Hepatocyte (in vitro differentiated cells): ENCODE measurements at places on chromosomes 16 and 17. TPM values are rescaled to one million over a fixed set of nuclear protein-coding genes. Genes with fewer than 3 reads are reported as not detected.
A peak's percentile ranks its signal among the peaks of the same experiment; 100 is the strongest.

The IRF8 gene
- 7.2 and 8.4 TPM in 2 replicates for total RNA-seq

The GUCY2D gene
- not detected in 2 replicates for total RNA-seq

DNA sequence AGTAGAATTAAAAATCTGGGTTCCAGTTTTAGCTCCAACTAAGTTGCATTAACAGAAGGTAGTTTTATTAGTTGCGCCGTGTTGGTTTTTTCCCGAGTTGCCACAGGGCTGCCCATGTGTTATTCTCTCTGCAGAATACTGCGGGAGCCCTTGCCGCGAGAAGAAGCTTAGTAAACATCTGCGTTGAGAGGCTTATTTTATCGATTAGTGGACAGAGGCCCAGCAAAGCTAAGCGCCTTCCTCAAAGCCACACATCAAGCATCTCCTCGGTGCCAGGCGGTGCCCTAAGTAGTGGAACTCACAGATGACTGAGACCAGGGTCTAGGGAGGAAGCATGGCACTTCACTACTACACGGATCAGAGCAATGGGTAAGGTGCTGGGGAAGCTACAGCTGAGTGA is 212.3 kb upstream of the IRX5 start:
- H3K36me3 ChIP-seq: no peaks in the 10 kb centered on the region
- H3K27ac ChIP-seq: no peak overlapping the region

GRCh38 chr16:65314627-65315008 is 192.8 kb upstream of the CDH11 start:
- no peaks in the 10 kb centered on the region for H3K27me3 ChIP-seq
- no peak for DNase-seq
- peaks cover 9% of the 10 kb centered on the region for H3K4me1 ChIP-seq
- no peak overlapping the region for H3K27ac ChIP-seq

DNA sequence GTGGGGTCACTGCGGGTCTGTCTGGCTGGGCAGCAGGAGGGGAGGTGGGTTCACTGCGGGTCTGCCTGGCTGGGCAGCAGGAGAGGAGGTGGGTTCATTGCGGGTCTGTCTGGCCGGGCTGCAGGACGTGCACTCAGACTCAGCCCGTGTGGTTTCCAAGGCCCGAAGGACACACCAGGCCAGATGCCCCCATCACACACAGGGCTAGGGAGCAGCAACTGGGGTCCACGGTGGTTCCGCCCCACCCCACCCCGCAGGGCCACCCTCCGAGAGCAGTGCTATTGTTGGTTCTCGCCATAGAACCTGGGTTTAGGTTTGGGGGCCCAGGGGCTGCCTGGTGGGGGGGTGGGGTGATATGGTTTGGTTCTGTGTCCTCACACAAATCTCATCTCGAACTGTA is 5.8 kb upstream of the CIAO3 start:
- H3K27me3 ChIP-seq: peaks cover 3% of the 10 kb centered on the region
- H3K36me3 ChIP-seq: no peaks in the 10 kb centered on the region
- DNase-seq: no peak
- H3K4me3 ChIP-seq: no peak overlapping the region
- H3K4me1 ChIP-seq: peaks cover 5% of the 10 kb centered on the region
- H3K27ac ChIP-seq: no peak overlapping the region

GRCh38 chr16:66344533-66345145 is 21.9 kb upstream of the CDH5 start:
- peak; percentile 74 for DNase-seq
- no peaks in the 10 kb centered on the region for H3K4me1 ChIP-seq
- H3K36me3 ChIP-seq: no peaks in the 10 kb centered on the region
- H3K27ac ChIP-seq: no peak overlapping the region
- peaks cover 7% of the 10 kb centered on the region for H3K27me3 ChIP-seq

GRCh38 chr17:74267987-74268499 is 6.0 kb upstream of the DNAI2 start:
- H3K27me3 ChIP-seq: no peaks in the 10 kb centered on the region
- no peak overlapping the region for H3K4me3 ChIP-seq
- no peak overlapping the region for H3K27ac ChIP-seq
- H3K36me3 ChIP-seq: no peaks in the 10 kb centered on the region
- no peak for DNase-seq
